ENCODE measurements at places on chromosomes 2 and 18.
A peak's percentile ranks its signal among the peaks of the same experiment; 100 is the strongest.

DNA sequence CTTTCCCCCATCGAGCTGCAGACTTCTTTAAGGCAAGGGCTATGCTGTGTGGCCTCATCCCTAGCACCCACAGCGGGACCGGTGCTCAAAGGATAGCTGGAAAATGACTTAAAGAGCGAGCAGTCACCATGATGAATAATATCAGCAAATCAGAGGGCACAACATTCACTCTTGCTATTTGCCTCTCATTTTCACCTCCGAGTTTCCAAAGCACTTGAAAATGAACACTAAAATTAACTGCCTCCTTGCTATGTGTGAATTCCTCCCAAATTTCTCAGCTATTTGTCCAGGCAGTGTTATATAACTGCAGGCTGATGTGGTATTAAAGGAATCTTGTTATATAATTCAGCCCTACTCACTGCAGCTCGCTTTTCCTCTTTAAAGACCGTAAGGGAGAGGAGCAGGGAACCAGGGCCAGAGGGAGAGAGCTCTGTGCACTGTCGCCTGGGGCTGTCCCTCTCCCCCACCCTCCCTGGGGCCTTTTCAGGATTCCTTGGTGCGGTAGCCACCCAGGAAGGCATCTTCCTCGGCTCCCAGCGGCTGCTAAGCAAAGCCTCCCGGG, 1.4 kb downstream of the CYS1 start:
- DNase-seq, result no peak

DNA sequence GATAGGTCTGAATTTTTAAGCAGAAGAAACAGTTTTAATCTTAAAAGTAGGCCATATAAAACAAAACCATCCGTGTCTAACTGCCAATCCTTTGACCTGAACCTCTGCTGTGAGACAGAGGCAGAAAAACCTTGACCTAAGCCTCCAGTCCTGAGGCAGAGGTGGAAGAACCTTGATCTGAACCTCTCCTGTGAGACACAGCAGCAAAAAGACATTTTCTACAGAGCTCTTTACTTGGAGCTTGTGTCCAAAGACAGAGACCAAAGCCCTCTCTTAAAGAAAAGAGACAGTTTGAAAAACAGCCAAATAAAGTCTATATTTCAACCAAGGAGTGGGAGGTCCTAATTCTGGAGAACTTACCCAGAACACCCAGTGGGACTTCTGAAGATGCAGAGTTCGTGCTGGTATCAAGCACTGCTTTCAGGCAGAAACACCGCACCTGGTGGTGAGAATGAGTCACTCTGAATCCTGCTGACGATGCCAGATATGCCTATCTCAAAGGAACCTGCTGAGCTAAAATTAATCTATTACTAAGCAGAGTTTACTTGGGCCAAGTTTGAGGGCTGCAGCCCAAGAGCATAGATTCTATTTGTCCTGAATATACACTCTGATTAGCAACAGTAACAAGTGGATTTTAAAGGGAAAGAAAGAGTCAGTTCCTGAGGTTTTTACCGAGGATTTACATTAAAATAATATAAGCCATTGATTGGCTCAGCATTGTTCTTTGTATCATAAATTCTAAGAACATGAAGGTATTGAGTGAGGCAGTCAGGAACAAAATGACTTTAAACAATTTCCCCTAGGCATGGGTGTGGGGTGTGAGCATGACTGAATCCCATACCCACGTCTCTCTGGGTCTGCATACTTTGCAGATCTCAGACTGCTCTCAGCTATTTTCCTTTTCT, 806.4 kb downstream of the TRIB2 start:
- DNase-seq, result peak; percentile 44

- DNase-seq, result peak; percentile 13
Measured at GRCh38 chr18:42545825-42546224, 569.7 kb downstream of the RIT2 start.

DNA sequence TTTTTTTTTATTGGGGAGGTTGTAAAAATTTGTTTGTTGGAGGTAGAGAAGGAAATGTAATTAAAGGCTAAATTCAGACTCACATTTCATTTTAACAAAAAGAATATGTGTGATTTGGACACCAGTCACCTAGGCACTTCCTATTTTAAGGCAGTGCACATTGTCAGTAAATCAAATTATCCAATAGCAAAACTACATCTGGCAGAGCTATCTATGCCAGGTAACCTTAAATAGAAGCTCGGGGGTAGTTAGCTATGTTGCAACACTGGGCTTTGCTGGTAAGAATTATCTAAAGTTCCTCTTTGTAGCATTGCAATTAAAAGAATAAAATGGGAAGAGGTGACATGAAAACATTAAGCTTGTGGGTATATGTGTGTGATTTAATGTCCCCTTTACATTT, 1064.4 kb upstream of the ZEB2 start:
- DNase-seq, result no peak

- DNase-seq, result no peak
Measured at GRCh38 chr2:121038431-121038830, 246.6 kb downstream of the TFCP2L1 start.

GRCh38 chr2:56127463-56128152, 56.2 kb upstream of the CCDC85A start:
- DNase-seq, result no peak

DNA sequence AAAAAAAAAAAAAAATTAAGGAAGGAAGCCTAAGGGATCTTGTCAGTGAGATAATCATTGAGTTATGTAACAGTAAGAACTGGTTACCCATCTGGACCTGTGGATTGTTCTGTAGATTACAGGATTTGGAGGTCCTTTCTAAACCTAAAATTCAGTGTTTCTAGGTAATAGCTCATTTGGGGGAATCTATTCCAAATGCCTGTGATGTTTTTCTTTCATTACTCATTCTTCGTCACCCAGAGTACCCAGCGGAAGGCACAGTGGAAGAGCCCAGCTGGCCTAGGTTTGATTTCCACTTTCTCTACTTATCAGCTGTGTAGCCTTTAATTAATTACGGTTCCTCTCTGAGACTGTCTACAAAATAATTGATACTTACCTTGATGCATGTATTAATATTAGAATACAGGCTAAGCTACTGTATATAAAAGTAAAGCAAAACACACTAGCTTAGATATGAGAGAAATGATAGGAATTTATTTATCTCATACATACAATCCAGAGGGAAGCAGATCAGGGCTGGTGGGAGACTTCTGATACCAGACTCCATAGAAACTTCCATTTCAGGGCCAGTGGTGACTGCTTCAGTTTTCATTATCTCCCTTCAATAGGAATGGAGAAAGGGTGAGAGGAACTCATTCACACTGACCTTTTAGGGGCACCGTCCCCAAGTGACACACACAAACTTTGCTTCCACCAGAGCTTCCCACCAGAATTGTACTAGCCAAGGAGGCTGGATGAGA, 115.8 kb upstream of the NOSTRIN start:
- DNase-seq, result no peak

GRCh38 chr2:85888020-85888683, 638 bp downstream of the ST3GAL5 start:
- DNase-seq, result peak; percentile 20

DNA sequence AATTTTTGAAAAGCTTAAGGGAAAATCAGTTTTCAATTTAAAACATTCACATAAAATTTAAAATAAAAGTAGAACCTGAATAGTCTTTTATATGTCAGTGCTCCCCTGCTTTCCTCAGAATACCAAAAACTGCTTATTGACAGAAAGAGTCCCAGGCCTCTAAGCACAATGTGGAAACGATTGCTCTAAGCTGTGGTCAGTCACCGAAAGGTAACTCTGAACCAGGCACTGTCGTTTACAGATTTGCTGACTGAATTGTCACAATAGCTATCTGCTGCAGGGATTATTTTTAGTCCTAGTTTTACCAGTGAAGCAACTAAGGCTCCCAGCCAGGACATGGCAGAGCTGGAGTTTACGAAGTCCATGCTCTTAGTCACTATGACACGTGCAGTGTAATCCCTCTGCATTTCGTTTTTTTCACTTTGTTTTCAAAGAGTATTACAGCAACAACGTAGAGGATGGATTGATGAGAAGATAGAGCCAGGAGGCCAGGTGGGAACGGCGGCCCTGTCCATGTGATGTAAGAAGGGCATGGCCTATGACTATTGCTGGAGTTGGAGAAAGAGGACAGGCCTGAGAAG, 28.1 kb upstream of the TMEM247 start:
- DNase-seq, result no peak

DNA sequence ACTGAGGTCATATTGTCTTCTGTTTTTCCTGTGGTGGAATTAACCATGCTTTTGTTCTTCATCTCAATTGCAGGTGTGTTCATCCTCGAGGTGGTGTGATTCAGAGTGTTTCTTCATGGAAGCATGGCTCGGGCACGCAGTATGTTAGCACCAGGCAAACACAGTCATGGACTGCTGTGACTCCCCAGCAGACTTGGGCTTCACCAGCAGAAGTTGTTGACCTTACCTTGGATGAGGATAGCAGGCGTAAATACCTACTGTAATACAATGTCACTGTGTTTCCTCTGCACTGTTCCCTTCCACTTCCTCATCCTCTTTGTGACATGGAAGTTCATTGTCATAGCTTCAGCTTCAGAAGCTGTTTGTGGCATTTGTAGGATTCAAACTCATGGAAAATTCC, 158.7 kb downstream of the HAUS1 start:
- no peak for DNase-seq

- DNase-seq, result no peak
Measured at GRCh38 chr2:15271276-15271675, 289.9 kb downstream of the NBAS start.

GRCh38 chr2:39424951-39425350, 12.1 kb downstream of the MAP4K3 start:
- no peak for DNase-seq

- DNase-seq, result no peak
Measured at GRCh38 chr2:225512876-225513540, 113.5 kb downstream of the NYAP2 start.

DNA sequence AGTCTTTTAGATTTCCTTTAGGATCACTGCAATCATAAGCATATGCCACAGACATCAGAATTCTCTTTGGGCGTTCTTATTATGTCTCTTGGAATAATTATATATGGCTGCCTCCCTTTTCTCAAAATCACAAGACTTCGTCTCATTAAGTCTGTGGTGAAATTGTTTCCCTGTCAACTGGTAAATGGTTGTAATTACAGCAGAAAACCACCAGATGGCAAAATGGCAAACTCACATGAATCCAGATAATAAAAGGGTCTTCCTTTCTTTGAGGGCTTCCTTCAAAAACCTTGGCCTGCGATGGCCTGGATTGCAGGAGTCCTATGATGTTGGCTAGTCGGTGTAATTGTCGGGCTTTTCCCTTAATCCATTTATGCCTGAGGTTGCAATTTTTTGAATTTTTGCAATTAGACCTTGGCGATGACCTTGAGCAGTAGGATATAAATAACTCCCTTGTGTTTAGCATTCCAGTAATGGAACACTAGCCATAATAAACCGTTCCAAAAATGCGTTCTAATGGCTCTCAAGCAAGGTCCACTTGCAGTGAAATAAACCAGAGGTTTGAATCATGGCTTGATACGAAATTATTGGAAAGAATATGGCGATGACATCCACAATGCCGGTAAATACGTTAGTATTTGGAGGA, 656.4 kb downstream of the MBD2 start:
- DNase-seq, result peak; percentile 4

GRCh38 chr2:64967601-64968000, 21.6 kb upstream of the SLC1A4 start:
- DNase-seq, result no peak

DNA sequence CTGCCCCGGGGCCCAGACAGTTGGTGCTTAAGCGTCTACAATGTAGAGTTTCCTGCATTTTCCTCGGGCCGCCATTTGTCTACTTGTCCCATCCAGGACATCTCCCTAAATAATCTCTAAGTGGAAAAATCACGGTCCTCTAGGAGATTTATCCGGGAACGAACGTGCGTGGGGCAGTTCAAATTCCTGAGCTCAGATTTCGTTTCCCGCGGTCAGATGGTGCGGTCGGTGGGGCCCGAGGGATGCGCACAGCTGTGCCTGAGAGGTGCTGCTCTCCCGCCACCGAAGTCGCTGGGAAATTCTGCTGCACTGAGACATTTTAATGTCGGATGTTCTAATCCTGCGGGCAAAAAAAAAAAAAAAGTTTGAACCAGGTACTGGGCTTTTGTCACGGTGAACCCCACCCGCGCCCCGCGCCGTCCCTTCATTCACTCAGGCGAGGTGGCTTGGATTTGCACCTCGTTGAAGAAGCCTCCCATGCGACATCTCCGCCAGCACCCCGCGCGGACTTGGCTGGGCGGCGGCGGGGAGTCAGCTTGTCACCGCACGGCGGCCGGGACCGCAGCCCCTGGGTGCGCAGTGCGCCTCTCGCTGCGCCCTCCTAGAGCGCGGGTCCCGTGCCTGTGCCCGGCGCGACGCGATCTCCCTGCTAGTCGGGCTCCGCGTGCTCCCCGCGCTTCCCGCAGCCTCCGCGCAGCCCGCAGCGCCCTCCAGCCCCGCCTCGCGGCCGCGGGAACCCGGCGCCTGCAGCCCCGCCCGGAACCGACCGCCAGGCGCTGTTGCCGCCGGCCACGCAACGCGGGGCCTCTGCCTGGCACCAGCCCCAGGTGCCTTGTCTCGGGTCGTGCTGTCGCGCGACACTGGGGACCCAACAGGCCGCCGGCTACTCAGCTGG, 191.9 kb upstream of the TCF4 start:
- DNase-seq, result peak; percentile 12

DNA sequence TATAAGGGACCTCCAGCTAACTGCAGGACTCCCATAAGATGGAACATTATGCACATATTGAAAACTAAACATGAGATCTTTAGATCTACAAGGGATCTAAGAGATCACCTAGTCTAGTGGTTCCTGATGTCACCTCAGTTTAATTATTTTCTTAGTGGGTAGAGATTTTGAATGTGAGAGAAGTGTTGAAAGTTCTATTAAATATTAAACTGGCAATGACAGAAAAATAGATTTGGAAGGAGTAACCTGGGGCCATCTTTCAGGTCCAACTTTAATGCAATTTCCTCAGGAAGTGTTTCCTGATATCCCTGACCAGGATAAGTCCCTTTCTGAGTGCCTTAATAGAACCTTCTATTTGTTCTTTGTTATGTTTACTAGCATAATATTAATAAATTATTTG, 29.1 kb upstream of the CPS1 start:
- no peak for DNase-seq

GRCh38 chr2:149104221-149104620, 65.7 kb downstream of the LYPD6B start:
- DNase-seq, result no peak

DNA sequence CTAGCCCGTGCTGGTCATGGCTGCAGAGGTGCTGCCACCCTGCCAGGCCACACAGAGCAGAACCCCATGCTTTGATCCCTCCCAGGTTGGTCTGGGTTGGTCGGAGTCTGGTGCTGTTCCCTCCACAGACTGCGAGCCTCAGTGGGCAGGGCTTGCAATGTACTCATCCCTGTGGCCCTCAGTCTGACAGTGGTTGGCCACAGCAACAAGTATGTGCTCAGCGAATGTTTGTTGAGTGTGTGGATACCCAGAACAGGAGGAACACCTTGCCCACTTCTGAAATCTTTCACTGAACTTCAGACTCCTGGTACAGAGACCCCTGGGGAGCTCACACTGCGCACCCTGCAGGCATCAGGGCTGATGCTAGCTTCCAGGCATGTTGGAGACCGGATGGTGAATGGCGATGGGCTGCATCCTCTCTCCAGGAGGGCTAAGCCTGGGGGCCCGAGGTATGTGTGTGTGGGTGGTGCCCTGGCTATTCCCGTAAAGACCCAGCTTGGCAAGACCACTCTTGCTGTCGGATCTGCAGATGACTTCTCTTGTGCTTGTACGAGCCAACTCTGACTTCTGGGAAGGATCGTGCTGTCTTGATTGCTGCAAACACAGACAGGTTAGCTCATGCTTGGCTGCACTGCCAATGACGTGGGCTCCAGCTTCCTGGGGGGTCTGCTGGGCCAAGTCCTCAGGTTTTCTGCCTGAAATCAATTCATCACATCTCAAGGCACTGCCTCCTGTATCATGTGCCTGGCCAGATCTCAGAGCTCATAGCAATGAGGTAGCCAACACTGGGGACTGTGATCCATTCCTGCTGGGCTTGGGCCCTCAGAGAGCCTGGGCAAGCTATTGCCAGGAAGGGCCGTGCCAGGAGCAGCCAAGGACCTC, 43.7 kb downstream of the RHOB start:
- DNase-seq, result no peak

Measured in RWPE1 (cell line).